ENCODE measurements at places on chromosomes 12 and 14.

DNA sequence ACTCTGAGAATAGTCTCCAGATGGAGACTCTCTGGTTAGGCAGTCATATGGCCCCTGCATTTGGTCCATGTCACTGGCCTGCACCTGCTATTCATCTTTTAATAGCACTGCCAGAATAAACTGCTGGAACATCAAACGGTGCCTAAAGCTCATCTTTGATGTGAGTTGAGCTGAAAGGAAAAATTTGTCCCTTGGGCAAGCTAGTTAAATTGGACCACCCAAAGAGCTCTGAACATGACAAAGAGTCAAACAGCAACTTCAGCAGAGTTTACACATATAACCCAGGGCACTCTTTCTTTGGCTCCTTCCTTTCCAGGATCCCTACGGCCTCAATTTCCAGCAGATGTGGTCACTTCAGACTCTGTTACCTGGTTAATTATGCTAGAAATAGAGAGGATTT is 269.9 kb downstream of the RPL10L start:
- no peak for DNase-seq

DNA sequence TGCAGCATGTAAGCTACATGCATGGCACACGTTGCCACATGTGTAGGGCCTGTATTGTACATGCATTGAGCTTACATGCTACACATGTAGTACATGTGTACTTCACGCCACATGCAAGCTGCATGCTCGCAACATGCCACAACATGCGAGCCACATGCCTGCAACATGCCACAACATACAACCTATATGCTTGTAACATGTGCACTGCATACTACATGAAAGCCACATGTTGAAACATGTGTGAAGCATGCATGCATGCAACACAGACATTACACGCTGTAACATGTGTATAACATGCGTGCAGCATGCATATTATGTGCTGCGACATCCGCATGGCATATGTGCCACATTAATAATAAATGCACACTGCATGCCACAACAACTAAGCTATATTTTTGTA is 9.1 kb upstream of the TMTC1 start:
- DNase-seq: no peak

DNA sequence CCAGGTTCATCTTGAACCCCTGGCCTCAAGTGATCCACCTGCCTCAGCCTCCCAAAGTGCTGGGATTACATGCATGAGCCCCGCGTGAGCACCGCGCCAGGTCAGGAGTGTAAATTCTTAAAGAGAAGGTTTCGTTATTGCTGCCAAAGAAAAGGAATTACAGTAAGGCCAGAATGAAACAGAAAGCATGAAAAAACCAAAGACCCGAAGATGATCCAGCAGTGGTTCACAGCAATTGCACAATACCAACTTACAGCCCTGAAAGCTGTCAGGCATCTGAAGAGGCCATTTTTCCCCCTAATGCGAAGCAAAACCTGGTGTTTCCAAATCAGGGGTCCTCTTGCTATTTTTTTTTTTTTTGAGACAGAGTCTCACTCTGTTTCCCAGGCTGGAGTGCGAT is 10.3 kb downstream of the RBM23 start:
- no peak for DNase-seq

DNA sequence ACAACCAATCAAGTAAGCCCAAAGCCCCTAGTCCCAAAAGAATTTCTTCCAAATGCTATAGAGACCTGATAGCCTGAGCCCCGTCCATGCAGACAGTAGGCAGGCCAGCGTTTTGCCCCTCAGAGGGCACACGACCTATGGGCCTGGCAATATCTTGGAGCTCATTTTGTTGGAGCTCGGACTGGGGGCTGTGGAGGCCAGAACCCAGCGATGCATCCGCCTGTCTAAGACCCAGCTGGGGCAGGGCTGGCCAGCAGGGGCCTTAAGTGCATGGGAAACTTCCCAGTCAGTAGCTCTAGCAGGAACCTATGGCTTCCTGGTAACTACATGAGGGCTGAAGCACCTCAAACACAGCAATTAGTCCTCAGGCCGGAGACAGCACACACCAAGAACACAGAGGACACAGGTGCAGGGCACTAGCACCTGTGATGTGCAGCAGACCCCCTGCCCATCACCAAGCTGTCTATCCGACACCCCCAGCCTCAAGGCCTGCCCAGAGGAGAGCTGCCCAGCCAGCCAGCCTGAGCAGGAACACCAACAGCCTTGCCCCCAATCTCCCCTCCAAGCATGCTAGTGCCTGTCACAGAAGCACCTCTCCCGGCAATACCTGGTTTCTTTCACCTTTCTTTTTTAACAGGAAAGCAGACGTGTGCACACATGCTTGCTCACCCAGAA is 50.8 kb downstream of the ARL6IP4 start:
- no peak for DNase-seq

All from NCI-H460 (cell line).